ENCODE measurements at places on chromosomes 3 and 15. TPM values are rescaled to one million over a fixed set of nuclear protein-coding genes. Genes with fewer than 3 reads are reported as not detected.

The RASGRP1 gene
- total RNA-seq = 0.11 TPM

The IL5RA gene
- not detected for total RNA-seq

The SH2D7 gene
- total RNA-seq = not detected

The EXD1 gene
- not detected for total RNA-seq

The TNIK gene
- 14.2 TPM for total RNA-seq
